ENCODE measurements at places on chromosomes 12 and 14.

GRCh38 chr12:16607906-16608775, 2.2 kb upstream of the LMO3 start:
- no peak for DNase-seq

DNA sequence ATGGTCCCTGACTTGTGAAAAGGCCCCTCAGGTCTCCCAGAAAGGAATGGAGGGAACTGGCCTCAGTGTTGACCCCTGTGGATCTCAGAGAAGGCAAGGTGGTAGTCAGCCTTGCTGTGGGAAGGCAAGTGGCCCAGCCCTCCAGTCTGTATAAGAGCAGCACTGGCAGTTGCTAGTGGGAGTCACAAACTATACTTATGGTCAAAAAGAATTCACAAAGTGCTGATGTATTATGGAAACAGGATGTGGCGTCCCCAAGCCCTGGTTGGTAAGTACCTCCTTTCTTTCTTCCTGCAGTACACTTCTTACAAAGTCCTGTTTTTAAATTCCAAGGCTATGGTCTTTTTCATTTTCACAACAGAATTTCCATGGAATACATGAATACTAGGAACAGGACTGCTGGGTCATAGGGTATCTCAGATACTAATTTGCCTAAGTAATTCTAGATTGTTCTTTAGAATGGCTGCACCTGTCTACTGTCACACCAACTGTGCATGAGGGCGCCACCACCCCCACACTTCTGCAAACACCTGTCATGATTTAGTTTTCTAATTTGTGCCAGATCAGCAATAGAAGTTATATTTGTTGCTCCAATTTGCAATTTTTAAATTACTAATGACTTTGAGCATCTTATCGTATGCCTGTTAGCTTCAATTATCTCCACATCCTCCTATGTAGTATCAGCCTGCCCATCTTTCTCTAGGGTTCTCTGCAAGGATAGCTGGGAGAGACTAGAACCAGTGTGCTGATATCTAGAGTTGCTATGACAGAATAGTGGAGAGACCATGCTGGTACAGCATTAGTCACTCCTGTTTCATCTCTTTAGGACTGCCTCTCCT, 40.7 kb upstream of the TMEM263 start:
- no peak for DNase-seq

- no peak for DNase-seq
These were observed 85.8 kb downstream of the TNFAIP2 start for GRCh38 chr14:103209054-103209453.

GRCh38 chr12:131349397-131350127, 361.3 kb upstream of the SFSWAP start:
- DNase-seq, result no peak

DNA sequence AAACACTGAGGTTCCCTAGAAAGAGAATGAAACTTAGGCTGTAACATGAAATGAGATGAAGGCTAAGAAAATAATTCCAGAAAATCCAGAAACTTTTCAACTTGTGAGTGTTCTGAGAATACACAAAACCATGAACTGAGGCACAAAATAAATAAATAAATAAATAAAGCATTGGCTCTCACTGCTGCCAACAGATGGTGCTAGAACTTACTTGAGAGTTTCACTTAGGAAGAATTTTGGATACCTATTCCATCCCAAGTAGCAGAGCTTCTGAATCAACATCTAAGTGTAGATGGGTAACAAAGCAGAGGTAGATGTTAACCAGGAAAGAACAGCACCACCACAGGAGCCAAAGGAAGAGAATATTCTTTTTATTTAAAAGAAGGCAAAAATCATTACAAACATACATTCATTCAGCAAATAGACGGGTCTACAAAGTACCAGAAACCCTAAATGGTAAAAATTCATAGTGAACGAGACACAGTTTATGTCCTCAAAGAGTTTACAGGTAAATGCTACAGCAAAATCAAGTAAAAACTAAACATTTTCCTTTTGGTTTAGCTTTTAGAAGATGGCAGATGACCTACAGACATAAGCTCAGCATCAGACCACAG, 16.7 kb downstream of the EPS8 start:
- DNase-seq, result no peak

DNA sequence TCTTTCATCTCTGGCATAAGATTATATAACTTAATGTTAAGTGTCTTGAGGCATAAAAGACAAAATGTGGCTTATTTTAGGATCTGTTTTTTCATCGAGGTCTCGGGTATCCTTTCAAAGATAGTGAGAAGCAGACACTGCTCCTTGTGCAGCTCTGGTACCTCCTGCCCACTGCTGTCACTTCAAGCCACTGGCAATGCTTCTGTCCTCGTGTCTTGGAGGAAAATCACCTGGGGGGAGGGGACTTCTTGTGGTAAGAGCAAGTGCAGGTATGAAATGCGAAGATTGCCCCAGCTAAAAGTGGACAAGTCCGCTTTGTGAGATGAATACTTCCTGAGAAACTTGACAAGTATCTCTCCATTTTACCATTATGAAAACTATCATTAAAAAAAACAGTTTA, 37.8 kb upstream of the DYNC1H1 start:
- no peak for DNase-seq

DNA sequence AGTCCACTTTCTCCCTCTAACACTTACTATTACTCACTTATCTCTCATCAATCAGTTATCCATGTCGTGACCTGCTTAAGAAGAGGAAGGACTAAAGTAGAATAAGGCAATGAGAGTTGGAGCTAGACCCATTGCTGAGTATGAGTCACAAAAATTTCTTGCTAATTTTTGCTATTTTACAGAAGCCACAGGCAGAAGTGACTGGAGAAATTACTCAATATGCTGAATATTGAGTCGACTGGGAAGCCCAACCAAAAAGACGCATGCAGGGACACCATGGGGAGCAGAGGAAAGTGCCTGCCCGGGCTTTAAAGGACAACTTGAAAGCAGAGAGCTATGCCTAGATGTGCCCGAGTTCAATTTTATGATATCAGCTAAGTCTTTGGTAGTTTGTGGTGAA, 115.4 kb upstream of the FOXG1 start:
- DNase-seq, result peak; percentile 49

DNA sequence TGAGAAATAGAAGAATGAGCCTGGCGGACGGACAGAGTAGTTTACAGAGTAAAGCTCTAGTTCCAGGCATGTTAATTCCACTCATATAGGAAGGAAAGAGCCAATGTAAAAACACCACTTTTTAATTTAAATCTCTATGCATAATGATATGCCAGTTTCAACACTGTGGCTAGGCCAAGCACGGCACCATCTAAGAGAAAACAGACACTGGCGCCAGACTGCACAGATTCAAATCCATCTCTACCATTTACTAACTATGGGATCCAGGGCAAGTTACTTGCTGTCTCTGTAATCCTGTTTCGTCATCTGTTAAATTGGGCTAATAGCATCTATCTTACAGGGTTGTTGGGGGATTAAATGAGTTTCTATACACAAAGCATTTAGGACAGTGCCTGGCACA, 27.5 kb downstream of the RMST start:
- DNase-seq, result no peak

DNA sequence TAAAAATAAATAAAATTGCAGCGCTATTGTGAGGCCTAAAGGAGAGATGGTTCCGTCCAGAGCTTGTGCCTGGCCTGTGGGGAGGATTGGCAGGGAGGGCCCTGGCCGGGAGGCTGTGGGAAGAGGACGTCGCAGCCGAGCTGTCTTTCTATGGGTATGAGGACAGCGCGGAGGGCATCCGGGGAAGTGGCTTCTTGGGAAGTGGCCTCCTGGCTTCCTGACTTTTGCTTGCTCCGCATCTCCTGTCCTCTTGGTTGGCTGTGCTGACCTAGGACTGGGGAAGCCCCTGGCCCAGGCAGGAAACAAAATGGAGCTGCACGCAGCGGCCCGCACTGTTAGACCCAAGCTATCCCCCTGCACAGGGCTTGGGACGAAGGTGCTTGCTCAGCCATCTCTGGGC, 22.2 kb upstream of the MEG3 start:
- DNase-seq, result no peak

- DNase-seq, result peak; percentile 99
These were observed at the start of gene TMX1 for GRCh38 chr14:51239813-51240803. TSS of gene TMX1 (plus strand) at chr14:51240247. CDS start at chr14:51240293, 46 bp downstream.

DNA sequence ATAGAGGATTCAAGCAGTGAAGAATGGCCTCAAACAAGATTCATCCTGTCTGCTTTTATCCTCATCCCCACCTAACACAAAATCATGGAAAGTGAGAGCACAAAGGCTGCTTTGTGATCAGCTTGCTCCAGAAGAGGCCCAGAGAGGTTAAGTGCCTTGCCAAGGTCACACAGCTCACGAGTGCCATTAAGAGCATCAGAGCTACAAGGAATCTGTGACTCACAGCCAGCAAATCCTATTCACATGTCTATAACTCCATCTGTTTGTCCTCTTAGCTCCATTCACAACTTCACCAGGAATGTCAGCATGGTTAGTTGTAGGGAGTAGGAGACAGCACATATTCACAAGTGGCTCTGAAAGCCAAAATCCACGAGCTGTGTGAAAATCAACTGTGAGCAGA, 79.8 kb downstream of the TTC9 start:
- peak; percentile 50 for DNase-seq

GRCh38 chr12:76927170-76927784, 48.5 kb upstream of the CSRP2 start:
- peak; percentile 37 for DNase-seq

DNA sequence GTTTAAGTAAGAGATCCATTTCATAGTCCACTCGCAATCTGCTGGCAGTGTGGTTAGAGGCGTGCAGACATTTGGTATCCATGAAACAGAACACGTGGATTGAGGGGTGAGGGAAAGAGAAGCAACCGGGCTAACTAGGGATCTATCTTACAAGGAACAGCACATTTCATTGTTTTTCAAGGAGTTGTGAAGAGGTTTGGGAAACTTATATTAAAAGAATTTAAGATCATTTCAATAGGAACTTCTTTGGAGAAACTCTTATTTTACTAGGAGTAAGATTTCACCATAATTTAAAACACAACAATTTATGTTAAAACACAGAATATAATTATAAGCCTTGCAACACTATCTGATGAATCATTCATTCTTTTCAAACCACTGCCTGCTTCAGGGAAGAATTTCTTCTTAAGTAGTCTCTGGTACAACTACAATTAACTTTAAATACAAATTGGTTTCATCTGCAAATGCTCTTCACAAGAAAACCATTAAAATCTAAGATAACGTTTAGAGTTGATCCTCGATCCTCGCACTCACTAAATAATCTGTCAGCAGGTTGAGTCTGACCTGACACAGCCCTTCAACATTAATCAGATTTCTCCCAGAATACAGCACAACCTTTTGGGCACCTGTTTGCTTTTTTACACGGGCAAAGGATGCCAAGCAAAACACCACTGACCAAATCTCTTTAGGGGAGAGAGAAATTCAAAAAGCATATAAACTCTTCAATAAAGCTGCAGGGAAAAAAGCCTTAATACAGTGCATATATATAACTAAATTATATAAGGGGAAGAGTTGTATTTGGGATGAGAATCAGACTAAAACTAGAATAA, 27.3 kb downstream of the PPTC7 start:
- DNase-seq, result peak; percentile 73

- DNase-seq, result no peak
These were observed 7.1 kb upstream of the KICS2 start for GRCh38 chr12:64229240-64229639.

GRCh38 chr12:26361964-26362363, 166.6 kb downstream of the SSPN start:
- DNase-seq, result no peak

DNA sequence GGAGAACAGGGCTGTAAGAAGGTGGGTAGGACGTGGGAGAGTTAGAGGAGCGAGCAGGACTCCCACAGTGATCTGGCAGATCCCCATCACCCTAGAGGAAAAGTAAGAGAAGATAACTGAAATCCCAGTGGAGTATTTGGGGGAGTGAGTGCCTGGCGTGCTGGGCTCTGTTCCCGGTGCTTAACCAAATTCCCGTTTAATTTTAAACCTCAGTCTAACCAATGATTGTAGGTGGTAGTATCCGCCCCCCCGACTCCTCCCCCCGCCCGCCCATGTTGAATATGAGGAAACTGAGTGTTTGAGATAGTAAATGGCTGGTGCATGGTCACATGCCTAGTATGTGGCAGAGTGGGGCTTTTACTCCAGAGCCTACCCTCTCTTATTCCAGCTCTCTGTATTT, 1.2 kb downstream of the TARBP2 start:
- no peak for DNase-seq

DNA sequence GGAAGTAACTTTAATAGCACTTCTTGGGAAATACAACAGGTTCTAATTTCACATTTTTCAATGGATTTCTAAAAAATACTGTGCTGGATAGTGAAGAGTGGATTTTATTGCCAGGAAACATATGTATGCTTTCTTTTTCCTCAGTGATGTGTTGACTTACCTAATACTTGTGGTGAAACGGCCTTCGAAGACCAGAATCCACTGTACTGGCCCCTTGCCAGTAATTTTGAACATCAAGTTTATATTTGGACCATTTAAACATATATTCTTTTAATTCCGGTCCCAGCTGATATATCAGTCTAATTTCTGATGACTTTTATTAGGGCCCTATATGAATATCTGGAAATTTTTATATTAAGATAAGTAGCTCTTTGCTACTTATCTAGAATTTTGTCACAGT, 1.8 kb downstream of the MSRB3 start:
- peak; percentile 23 for DNase-seq

GRCh38 chr14:52348776-52349175, 34.7 kb downstream of the PTGER2 start:
- peak; percentile 76 for DNase-seq

Measured in astrocyte of the hippocampus (primary cell).